DMS79 (cell line): ENCODE measurements at places on chromosomes 6 and 20.

DNA sequence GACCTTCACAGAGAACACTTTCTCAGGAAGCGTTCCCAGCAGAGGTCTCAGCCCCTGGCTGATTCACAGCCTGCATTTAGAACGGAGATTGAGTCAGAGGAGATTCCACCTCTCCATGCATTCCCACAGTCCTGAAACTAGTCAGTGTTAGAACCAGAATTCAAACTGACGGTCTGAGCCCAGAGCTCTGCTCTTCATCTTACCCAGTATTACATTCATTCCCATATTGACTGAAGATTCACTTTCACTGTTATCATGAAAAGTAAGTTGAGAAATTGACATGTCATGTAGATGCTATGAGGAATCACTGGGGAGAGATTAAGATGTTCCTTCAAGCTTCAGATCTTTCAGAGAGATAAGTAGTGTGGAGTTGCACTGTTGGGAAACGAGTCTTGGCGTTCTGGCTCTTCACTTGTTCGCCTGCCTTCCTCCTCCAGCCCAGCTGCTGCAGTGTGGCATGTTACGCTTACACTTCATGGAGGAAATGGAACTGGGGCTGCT, 28.3 kb downstream of the MAS1 start:
- no peak for DNase-seq

- no peak for DNase-seq
Measured at GRCh38 chr20:37305839-37306238, 16.4 kb downstream of the MANBAL start.

DNA sequence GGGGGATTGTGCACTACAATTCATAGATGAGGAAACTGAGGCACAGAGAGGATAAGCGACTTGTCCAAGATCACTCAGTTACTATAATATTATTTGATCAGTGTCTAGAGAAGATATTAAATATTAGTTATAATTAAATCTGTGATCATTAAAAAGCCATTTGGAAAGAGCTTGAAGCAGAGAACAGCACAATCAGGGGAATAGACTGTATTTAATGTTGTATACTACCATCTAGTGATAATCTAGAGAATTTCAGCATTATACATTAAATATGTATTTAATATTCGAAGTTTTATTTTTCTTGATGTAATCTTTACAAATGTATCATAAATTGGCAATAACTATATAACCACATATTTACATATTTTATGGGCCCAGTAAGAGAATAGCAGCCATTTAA, 20.1 kb upstream of the MTCL3 start:
- no peak for DNase-seq

GRCh38 chr6:69349771-69350170, 447.0 kb downstream of the LMBRD1 start:
- DNase-seq, result no peak

- DNase-seq, result no peak
Measured at GRCh38 chr6:121437851-121438651, 2.6 kb downstream of the GJA1 start.

GRCh38 chr6:117451671-117452070, 25.9 kb upstream of the ROS1 start:
- DNase-seq, result no peak

DNA sequence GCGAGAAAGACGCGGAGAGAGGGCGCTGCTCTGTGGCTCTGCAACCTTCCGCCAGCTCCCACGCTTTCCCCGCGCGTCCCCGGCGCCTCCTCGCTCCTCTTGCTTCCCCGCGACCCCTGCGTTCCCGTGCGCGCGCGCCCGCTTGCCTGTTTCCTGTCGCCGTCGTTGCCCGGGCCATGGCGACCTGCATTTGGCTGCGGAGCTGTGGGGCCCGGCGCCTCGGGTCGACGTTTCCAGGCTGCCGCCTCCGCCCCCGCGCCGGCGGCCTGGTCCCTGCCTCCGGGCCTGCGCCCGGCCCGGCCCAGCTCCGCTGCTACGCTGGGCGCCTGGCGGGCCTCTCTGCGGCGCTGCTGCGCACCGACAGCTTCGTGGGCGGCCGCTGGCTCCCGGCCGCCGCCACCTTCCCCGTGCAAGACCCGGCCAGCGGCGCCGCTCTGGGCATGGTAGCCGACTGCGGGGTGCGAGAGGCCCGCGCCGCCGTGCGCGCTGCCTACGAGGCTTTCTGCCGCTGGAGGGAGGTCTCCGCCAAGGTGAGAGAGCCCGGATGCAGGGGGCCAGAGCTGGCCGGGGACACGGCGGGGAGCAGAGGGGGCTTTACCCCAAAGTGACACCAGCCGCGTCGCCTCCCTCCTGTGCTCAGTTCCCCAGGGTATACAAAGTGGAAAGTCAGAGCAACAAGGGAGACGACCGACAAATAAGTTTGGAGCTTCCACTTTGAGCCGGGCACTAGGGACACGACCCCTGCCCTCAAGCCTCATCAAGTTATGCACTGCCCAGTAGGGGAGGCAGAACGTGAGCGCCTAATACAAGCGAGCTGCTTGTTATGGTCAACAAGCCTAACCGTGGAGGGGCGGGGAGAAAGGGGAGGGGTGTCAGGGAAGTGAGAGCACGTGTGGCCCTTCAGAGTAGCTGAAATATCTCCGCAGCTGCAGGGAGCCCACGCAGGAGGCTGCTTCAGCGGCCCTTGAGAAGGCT, at the start of gene ALDH5A1:
Gene ALDH5A1 (plus strand): TSS at position 149 of the 975 bp plus-strand sequence. CDS start 28 bp downstream, at position 177.
- peak; percentile 58 for DNase-seq

GRCh38 chr6:143449082-143449713, 1.3 kb downstream of the ADAT2 start:
- no peak for DNase-seq

DNA sequence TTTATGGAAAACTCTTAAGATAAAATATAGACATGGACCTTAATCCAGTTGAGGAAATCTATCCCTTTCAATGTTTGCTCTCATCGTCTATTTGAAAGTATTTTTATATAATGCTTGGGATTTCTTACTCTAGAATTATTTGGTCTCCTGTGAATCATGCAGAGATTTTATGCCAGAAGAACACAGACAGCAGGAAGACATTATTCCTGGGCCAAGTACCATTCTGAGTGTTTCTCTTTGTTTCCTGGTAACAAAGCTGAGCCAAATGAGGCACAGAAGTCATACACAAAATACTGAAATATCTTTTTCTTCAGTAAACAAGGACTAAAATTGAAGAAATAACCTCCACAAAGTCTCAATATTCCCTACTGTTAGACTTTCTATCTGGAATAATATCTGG, 538.2 kb upstream of the EYS start:
- no peak for DNase-seq

DNA sequence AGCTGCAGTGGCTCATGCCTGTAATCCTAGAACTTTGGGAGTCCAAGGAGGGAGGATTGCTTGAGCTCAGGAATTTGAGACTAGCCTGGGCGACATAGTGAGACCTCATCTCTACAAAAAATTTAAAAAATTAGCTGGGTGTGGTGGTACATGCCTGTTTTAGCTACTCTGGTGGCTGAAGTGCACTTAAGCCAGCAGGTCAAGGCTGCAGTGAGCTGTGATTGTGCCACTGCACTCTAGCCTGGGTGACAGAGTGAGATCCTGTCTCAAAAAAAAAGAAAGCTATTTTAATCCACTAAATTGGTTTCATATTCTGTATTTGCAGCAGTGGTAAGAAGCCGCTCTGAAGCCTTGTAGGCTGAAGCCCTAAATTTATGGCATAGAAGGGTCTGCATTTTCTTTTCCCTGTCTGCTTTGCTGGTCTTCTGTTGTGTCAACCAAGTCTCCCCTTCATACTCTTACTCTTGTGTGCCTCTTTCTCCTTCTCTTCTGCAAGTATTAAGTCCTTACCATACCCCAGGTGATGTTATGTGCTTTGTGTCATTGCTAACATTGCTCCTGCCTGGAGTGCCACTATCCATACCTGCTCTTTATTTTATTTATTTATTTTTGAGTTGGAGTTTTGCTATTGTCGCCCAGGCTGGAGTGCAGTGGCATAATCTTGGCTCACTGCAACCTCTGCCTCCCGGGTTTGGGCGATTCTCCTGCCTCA, 70.9 kb downstream of the MYO6 start:
- DNase-seq, result no peak

DNA sequence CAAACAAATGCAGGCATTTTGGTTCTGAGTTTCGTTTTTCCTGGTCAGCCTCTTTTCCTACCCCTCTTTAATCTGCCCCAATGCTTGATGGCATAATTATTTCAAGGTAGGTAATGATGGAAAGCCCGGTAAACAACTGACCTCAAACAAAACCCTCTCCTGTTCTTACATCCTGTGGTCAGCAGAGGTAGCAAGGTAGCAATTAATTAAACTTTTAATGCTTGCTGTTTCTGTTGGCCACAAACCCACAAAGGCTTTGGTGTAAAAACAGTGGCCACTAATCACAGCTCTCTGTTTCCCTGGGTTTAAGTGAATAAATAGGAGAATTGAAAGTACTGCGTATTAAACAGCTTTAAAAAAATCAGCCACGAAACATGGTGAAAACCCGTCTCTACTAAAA, 261.5 kb upstream of the SOX4 start:
- DNase-seq, result no peak

GRCh38 chr6:156028335-156029131, 572.9 kb upstream of the NOX3 start:
- no peak for DNase-seq

GRCh38 chr20:46683939-46684750, 5.1 kb downstream of the TP53RK start:
- no peak for DNase-seq

DNA sequence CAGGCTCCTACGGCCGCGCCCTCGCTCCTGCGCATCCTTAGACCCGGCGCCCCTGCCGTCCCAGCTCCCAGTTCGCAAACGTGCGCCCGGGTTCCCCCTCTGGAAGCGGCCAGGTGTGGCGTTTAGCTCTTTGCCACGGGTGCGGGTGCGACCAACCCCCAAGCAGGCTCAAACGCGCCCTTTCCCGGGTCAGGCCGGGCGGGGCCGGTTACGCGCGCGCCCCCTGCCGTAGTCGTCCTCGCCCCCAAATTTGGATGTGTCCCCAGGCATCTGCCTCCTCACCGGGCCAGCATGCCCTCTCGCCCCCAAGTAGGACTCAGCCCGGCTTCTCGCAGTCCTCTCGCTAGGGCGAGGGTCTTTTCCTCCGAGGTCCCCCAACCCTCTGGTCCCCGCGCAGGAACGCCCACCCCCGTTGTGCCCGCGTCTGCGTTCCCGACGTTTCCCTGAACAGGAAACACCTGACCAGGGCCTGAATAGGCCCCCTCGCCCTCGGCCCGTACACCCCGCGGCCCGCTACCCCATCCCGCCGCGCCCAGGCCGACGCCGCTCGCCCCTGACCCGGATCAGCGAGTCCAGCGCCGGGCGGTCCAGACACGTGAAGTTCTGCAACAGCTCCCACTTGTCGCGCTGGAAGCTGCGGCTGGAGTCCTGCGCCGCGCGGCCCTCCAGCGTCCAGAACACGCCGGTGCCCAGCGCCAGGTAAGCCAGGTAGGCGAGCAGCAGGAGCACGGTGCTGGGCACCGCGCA, 520 bp downstream of the KCNK17 start:
- peak; percentile 45 for DNase-seq

- DNase-seq, result no peak
Measured at GRCh38 chr20:45340236-45340847, 7.9 kb downstream of the SDC4 start.

GRCh38 chr6:31031095-31031494, 20.8 kb downstream of the MUC22 start:
- DNase-seq, result no peak

- DNase-seq, result no peak
Measured at GRCh38 chr6:169132352-169132940, 121.2 kb downstream of the THBS2 start.

GRCh38 chr6:1310628-1311399, 1.1 kb upstream of the FOXQ1 start:
- DNase-seq, result no peak

GRCh38 chr6:134732763-134733162, 217.1 kb downstream of the ALDH8A1 start:
- no peak for DNase-seq

DNA sequence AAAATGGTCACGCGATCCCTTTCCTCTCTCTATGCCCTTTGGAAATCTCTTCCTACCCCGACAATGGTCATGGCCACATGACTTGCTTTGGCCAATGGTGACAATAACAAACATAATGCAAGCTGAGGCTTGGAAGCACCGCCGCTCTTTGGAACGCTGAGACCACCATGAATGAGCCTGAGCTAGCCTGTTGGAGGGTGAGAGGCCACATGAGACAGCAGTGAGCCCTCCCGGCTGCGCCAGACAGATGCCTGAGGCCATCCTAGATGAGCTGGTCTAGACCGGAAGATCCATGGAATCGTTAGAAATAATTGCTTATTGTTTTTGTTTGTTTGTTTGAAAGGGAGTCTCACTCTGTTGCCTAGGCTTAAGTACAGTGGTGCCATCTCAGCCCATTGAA, 64.2 kb downstream of the STK35 start:
- DNase-seq, result no peak

DNA sequence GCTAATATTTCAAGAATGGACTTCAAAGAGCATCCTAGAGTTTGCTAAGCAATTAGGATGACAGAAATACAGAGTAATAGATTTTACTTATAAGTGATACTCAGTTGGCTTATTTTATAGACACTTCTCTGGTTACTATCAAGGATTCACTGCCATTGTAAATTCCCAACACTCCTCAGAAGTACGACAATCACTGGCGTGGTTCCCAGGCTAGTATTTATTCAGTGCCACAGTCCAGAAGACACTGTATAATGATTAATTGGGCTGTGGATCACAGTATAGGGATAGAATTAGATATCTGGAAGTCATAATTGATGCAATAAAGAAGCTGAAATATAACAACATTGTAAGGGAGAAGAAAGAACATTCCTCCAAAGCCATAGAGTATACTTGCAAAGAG, 15.7 kb downstream of the MANEA start:
- DNase-seq, result peak; percentile 8

DNA sequence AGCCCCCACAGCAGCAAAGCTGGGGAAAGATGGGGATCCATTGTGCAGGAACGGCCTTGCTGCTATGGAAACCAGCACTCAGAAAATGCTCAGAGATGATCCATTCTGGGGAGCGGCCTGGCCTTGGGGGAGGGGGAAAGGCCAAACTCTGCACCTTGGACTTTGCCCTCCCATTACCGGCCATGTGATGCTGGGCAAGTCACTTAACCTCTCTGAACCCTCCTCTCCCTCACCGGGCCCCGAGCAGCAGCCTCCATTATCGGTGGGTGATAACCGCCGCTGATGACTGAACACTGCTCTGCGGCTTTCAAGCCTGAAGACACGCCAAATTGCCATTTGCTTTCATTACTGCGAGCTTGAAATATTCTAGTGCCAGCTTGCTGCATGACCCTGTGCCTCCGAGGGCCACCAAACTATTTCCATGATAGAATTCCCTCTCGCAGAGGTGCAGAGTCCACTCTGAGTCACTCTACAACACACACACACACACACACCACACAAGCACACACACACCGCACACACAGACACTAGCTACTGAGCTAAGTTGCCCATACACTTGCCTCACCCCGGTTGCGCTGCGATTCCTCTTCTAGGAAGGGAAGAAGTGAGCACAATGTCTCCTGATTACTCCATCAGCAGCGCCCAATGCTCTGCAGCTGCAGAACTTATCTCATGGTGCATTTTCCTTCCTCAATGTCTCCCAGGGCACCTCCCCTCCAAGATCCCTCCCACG, 20.6 kb upstream of the SIRPA start:
- DNase-seq, result no peak

- DNase-seq, result no peak
Measured at GRCh38 chr6:134669485-134669884, 280.4 kb downstream of the ALDH8A1 start.
